NCI-H526 (cell line): ENCODE measurements at places on chromosomes 2 and 18.

- DNase-seq, result no peak
Measured at GRCh38 chr2:692767-693166, 15.6 kb upstream of the TMEM18 start.

DNA sequence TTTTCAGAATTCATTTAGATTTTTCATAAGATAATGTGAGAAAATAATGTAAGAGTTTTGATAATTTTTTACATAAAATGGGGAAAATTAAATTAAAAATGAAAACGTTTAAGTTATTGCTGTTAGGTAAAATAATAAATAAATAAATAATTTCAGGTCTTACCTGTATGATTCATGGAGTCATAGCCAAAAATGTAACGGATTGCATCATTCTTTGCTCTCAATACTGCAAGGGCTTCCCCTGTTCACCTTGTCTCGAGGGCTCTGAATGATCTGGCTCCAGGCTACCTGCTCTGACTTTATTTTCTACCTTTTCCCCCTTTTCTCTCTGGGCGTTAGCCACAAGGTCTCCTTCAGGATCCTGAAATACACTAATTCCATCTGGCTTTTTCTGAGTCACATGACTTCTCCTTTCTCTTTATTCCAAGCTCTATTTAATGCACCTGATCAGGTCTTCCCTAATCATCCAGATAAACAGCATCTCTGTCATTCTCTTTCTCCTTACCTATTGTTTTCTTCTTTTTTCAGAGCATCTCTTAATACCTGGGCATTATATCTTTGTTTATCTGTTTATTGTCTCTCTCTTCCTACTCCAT lies 30.0 kb upstream of the CFAP36 start:
- DNase-seq, result no peak

DNA sequence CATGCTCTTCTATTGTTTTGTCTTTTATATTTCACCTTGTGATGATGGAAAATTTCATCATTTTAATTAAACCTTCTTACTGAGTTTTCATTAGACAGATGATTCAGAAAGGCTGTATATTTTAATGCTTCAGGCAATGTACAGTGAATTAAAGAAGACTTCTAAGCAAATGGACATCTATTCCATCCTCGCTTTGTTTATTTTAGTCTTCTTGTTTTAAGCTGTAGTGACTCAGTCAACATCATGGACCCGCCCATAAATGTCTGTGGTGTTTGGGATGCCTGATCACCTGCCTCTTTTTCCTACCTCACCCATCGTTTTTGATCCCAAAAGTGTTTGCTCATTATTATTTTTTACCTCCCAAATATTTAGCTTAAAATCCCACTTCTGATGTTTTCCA lies 43.1 kb downstream of the KYNU start:
- DNase-seq, result no peak

- no peak for DNase-seq
Measured at GRCh38 chr2:124039032-124039431, 13.9 kb downstream of the CNTNAP5 start.

GRCh38 chr2:19652811-19653210 lies 249.0 kb downstream of the TTC32 start:
- DNase-seq, result no peak
